NCI-H1417 treated with DMSO at 0.1 percent for 48 hours (cell line): ENCODE measurements at places on chromosomes 5 and 9.

- DNase-seq: no peak
These were observed 364 bp downstream of the RPS6 start for GRCh38 chr9:19379697-19380046.

DNA sequence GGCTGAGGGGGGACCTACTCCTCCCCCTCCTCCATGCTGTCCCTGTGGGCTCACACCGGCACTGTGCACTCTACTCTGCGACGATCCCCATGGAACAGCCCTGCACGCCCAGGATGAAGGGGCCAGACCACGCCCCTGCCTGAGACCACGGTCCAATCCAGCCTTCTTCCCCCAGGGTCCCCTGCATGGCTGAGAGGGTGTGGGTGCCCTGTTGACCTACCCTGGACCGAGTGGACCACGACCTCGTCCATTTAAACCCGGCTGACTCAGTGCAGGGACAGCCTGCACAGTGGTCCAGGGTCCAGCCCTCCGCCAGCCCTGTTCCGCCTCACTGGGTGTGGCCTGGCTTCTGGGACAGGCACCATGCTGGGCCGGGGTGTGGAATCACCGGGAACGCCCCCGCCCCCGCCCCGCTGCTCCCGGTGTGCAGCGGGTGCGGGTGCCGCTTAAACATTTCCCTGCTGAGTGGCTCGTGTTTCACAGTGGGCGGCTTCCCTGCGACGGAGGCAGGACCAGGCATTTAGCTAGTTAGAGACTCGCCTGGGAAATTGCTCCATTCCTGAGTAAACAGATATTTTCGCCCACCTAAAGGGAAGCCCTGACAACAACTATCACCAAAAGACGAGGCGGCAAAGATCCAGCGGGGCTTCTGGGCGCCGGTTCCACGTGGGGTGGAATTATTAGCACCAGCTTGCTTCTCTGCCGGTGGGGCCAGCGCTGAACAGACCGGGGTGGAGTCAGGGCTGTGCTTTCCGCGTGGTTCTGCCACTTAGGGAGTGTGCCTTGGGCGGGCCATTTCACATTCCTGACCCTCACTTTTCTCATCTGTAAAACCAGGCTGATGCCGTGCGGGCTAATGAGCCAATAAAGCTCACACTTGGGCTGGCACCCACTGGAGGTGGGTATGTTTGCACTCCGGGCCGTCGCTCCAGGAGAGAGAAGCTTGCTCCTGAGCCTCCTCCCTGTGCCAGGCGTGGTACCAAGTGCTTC is 22.6 kb downstream of the DBH start:
- DNase-seq: no peak

GRCh38 chr9:135090081-135090480 is 2.6 kb downstream of the OLFM1 start:
- no peak for DNase-seq

DNA sequence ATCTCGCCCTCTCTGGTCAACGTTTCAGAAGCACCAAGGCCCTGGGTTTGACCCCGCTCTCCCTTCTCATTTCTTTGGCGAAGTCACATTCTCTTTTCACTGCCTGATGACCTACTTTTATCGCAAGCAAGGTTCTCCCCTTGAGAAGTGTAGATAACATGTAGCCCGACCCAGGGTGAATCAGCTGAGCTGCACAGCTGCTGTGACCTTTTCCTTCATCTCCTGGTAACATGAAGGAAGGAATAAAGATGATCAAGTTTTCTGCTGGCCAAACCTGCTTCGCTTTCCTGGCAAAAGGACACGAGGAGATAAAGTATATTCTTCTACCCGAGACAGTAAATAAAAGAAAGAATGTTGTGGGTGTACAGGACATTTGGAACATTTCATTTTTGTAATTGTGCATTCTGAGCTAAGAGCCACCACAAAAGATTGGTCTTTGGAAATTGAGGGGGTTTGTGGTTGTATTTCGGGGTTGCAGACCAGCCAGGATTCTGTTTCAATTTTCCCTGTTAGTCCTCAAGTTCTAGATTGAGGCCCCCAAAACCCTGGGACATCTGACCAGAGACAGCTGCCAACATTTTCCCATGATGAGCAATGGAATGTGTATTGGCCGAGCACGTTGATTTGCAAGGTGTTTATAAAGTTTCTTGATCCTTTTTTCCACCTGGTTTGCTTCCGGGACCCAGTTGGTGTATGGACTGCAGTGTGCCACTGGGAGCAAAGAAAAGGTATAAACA is 155.1 kb upstream of the ZNF462 start:
- DNase-seq: no peak
